ENCODE measurements at places on chromosomes 11 and 22. TPM values are rescaled to one million over a fixed set of nuclear protein-coding genes. Genes with fewer than 3 reads are reported as not detected.
A peak's percentile ranks its signal among the peaks of the same experiment; 100 is the strongest.

GNAZ gene
- total RNA-seq: 3.6 TPM

- H3K27me3 ChIP-seq: no peaks in the 10 kb centered on the region
- no peak for DNase-seq
- no peaks in the 10 kb centered on the region for H3K36me3 ChIP-seq
- no peak overlapping the region for H3K4me3 ChIP-seq
- no peak overlapping the region for H3K27ac ChIP-seq
- H3K4me1 ChIP-seq: no peaks in the 10 kb centered on the region
Measured at GRCh38 chr11:57386178-57386940, 4.1 kb downstream of the PRG2 start.

DNA sequence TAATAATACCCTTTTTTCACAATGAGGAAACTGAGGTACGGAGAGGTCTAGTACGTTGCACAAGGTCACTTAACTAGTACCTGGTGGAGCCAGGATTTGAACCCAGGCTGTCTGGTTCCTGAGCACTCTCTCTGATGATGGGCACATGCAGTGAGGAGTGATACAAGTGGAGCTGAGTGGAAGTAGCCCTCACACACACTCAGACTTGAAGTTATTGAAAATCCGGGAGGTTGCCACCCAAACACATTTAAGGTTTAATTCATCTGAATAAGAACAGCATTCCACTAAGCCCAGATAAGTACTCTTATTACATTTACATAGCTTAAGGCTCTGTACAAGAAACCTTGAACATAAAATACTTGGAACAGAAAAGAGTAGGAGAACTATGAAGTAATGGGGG is 4.8 kb downstream of the GRAP2 start:
- no peak for DNase-seq
- H3K27me3 ChIP-seq: no peaks in the 10 kb centered on the region
- peak overlapping the region; percentile 83 for H3K27ac ChIP-seq
- no peaks in the 10 kb centered on the region for H3K36me3 ChIP-seq
- peak overlapping the region; percentile 98 for H3K4me3 ChIP-seq

DNA sequence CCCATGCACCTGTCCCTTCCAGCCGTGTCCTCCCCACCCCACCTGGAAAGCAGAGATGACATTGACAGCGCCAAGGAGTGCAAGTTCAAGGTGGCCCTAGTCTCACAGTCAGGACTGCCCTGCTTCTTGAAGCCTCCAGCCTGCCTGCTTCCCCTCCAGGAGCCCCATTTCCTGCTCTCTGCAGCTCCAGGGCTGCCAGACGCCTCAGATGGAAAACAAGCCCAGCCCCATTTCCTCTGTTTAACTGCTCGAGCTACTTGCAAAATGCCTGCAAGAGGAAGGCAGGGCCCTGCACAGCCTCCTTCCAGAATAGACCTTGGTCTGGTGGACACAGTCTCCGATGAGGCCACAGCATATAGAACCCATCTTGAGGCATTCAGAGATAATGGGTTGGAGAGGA is 5.0 kb upstream of the DGKZ start:
- no peaks in the 10 kb centered on the region for H3K27me3 ChIP-seq
- peaks cover 42% of the 10 kb centered on the region for H3K4me1 ChIP-seq
- peak overlapping the region; percentile 15 for H3K27ac ChIP-seq
- H3K36me3 ChIP-seq: no peaks in the 10 kb centered on the region

GRCh38 chr11:104918113-104918824 is 20.0 kb upstream of the CASP12 start:
- H3K27ac ChIP-seq: peak overlapping the region; percentile 55
- peaks cover 39% of the 10 kb centered on the region for H3K4me1 ChIP-seq
- H3K36me3 ChIP-seq: no peaks in the 10 kb centered on the region

GRCh38 chr11:27909386-27909785 is 198.6 kb downstream of the KIF18A start:
- no peak overlapping the region for H3K27ac ChIP-seq
- H3K4me3 ChIP-seq: no peak overlapping the region
- no peaks in the 10 kb centered on the region for H3K36me3 ChIP-seq
- H3K27me3 ChIP-seq: no peaks in the 10 kb centered on the region

PHETA2 gene
- total RNA-seq: 1.8 TPM

SYNGR1 gene
- 1.1 TPM for total RNA-seq

KCNQ1OT1 gene
- total RNA-seq: 0.72 TPM

DNA sequence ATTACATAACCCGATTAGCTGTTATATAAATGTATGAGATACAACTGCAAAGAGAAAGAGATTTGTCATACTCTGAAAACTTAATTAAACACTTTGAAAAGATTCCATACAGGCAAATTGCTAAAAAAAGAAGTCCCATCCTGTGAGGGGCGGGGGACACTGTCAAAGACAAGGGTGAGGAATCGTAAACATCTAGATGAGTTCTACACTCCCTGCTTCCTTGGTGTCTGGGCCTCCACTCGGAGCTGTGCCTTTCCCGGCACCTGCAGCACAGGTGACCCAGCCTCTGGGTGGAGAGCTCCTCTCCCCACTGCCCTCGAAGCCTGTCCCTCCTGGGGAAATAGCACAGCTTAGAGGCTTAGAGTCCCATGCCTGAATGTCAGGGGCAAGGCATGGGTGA is 69.2 kb upstream of the CRYBB3 start:
- no peaks in the 10 kb centered on the region for H3K27me3 ChIP-seq
- H3K27ac ChIP-seq: no peak overlapping the region
- H3K4me3 ChIP-seq: no peak overlapping the region
- no peak for DNase-seq
- H3K36me3 ChIP-seq: no peaks in the 10 kb centered on the region
- H3K4me1 ChIP-seq: no peaks in the 10 kb centered on the region

DNA sequence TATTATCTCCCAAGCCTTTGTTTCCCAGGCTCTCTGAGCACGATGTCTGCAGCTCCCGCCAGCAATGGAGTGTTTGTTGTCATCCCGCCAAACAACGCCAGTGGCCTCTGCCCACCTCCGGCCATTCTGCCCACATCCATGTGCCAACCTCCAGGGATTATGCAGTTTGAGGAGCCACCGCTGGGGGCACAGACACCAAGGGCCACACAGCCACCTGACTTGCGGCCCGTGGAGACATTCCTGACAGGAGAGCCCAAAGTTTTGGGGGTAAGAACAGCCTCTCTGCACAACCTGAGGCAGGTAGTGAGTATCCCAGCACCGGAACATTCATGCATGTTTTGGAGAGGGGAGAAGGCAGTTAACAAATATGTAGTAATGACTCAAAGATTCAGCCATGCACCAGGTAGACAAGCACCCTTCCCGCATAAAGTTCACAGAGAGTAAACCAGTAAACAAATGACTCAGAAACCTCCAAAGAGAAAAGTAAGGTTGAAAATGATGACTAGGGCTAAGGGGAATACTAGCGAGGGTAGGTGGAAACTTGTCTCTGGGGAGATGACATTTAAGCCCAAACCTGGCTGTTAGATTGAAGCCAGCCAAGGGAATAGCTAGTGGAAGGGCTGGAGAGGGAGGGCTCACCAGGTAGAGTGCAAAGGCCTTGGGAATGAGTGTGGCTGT is 7.2 kb downstream of the MS4A15 start:
- no peak overlapping the region for H3K27ac ChIP-seq
- no peak for DNase-seq
- H3K4me1 ChIP-seq: no peaks in the 10 kb centered on the region
- no peaks in the 10 kb centered on the region for H3K36me3 ChIP-seq
- no peak overlapping the region for H3K4me3 ChIP-seq

DNA sequence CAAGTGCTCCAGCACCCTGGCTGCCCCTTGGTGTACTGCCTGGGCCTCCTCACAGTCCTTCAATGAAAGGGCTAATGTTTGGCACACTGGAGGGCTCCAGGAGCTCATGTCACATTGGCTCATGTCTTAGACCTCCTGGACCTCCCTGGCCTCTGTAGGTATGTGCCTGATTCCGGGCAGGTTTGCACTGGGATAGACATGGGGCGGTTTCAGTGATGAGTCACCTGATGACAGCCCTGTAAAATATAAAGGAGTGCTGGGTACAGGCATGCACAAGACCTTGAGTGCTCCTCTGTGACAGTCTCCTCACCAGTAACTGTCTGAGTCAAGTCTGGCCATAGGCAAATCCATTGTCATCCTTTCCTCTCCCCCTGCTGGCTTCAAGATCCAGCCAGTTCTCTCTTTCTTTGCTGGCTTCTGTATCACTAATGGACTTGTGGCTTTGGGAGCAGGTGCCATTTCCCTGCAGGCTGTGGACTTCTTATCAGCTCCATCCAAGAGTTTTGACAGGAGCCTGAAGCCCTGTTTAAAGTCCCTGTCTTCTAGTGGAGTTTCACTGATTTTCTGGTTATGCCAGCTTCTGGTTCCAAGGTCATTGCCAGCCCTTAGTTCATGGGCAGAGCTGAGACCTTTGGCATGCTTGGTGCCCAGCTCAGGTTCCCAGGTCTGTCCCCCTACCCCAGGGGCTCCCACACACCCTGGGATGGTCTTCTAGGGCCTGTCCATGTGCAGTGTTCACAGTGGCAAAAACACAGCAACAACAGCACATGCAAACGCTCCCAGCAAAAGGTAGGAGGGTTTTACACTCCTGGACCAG is 22.7 kb upstream of the P2RY2 start:
- H3K4me3 ChIP-seq: no peak overlapping the region
- no peak overlapping the region for H3K27ac ChIP-seq
- no peak for DNase-seq
- H3K36me3 ChIP-seq: no peaks in the 10 kb centered on the region
- no peaks in the 10 kb centered on the region for H3K4me1 ChIP-seq
- peaks cover 2% of the 10 kb centered on the region for H3K27me3 ChIP-seq

ST14 gene
- not detected for total RNA-seq

P2RX3 gene
- not detected for total RNA-seq

BATF2 gene
- not detected for total RNA-seq

- no peaks in the 10 kb centered on the region for H3K36me3 ChIP-seq
- H3K27me3 ChIP-seq: peaks cover 7% of the 10 kb centered on the region
- H3K4me1 ChIP-seq: peaks cover 7% of the 10 kb centered on the region
Measured at GRCh38 chr11:14362611-14363010, 3.6 kb upstream of the RRAS2 start.

RAB38 gene
- 1.6 TPM for total RNA-seq

ACAT1 gene
- 19.0 TPM for total RNA-seq

GRCh38 chr11:95367726-95368125 is 136.7 kb upstream of the SESN3 start:
- no peaks in the 10 kb centered on the region for H3K27me3 ChIP-seq
- no peaks in the 10 kb centered on the region for H3K4me1 ChIP-seq
- H3K36me3 ChIP-seq: no peaks in the 10 kb centered on the region
- no peak for DNase-seq

GRCh38 chr11:15217416-15217815 is 102.7 kb downstream of the INSC start:
- no peaks in the 10 kb centered on the region for H3K27me3 ChIP-seq
- H3K4me3 ChIP-seq: no peak overlapping the region
- no peak overlapping the region for H3K27ac ChIP-seq
- no peak for DNase-seq
- no peaks in the 10 kb centered on the region for H3K4me1 ChIP-seq

GRCh38 chr11:123392431-123392830 is 37.6 kb upstream of the GRAMD1B start:
- no peaks in the 10 kb centered on the region for H3K27me3 ChIP-seq
- DNase-seq: no peak
- H3K4me1 ChIP-seq: no peaks in the 10 kb centered on the region
- no peaks in the 10 kb centered on the region for H3K36me3 ChIP-seq

BAIAP2L2 gene
- 1.2 TPM for total RNA-seq

- H3K4me1 ChIP-seq: peaks cover 43% of the 10 kb centered on the region
- DNase-seq: no peak
- H3K4me3 ChIP-seq: no peak overlapping the region
- no peak overlapping the region for H3K27ac ChIP-seq
Measured at GRCh38 chr11:65559951-65560537, 1.9 kb upstream of the LTBP3 start.

GRCh38 chr11:13000721-13001120 is 8.4 kb upstream of the RASSF10 start:
- H3K4me3 ChIP-seq: no peak overlapping the region
- no peaks in the 10 kb centered on the region for H3K4me1 ChIP-seq

DNA sequence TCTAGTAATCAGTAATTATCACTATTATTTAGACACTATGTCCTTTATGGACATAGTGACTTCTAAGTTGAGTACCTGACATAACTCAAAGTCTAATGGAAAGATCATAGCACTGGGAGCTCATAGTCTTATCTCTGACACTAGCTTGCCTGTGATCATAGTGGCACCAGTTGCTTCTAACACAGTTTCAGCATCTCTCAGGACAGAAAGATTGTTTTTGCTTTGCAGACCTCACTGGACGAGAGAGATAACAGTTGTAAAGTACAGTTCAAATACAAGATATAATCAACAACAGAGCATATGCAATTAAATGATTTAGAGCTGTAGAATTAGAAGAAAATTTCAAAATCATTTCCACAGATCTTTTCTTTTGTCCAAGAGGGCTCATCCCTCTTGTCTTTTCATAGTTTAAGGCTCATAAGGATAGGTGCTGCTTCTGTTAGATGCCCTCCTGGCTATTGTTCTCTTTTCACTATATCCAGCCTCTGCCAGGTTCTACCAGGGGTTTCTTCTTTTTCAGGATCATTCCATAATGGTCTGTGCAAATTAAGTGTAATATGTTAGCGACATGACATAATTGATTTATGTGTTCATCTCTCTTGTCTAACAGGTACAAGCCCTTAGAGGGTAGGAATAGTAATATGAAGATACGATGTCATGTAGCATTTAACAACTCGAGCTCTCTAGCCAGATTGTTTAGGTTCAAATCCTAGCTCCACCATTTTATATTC is 1175.4 kb upstream of the TENM4 start:
- H3K36me3 ChIP-seq: no peaks in the 10 kb centered on the region
- H3K27ac ChIP-seq: no peak overlapping the region
- H3K27me3 ChIP-seq: no peaks in the 10 kb centered on the region
- DNase-seq: no peak
- H3K4me3 ChIP-seq: no peak overlapping the region

HEPN1 gene
- not detected for total RNA-seq

DNA sequence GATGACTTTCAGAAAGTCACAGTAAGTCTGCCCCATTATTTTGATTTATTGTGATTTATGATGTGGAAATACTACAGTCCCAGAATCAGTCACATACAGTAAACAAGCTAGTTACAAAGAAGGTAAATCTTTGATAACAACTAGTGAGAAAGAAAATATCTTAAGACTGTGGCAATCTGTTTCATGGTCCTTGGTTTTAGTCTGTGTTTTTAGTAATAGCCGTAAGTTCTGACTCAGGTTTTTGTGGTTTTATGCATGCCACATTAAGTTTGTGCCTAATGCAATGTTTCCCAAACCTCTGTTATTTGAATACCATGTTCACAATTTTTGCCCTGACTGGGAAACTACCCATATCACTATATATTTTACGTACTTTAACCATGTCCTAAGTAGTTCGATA is 6.7 kb downstream of the CEP295 start:
- H3K4me3 ChIP-seq: no peak overlapping the region
- no peak overlapping the region for H3K27ac ChIP-seq
- DNase-seq: no peak
- H3K27me3 ChIP-seq: no peaks in the 10 kb centered on the region

DNA sequence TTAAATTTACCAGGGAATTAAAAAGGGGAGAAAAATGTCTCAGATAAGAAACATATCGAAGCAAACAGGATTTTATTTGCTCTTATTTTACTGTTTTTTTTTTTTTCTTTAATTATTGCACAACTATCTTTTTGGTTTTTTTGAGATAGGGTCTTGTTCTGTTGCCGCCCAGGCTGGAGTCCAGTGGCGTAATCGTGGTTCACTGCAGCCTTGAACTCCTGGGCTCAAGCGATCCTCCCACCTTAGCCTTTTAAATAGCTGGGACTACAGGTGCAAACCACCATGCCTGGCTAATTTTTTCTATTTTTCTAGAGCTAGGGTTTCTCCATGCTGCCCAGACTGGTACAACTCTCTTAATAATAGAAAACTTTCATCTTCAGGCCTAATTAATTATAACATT is 32.5 kb downstream of the DRG1 start:
- DNase-seq: no peak
- H3K36me3 ChIP-seq: peaks cover 75% of the 10 kb centered on the region
- no peak overlapping the region for H3K4me3 ChIP-seq
- no peak overlapping the region for H3K27ac ChIP-seq
- no peaks in the 10 kb centered on the region for H3K27me3 ChIP-seq

All from CD4-positive, CD25-positive, alpha-beta regulatory T cell (primary cell).